Naive thymus-derived CD8-positive, alpha-beta T cell (primary cell): ENCODE measurements at places on chromosomes 7 and 10.

GRCh38 chr10:113435881-113436280, 117.0 kb upstream of the HABP2 start:
- no peak for DNase-seq

- no peak for DNase-seq
Measured at GRCh38 chr7:55348502-55348901, 16.6 kb upstream of the LANCL2 start.

DNA sequence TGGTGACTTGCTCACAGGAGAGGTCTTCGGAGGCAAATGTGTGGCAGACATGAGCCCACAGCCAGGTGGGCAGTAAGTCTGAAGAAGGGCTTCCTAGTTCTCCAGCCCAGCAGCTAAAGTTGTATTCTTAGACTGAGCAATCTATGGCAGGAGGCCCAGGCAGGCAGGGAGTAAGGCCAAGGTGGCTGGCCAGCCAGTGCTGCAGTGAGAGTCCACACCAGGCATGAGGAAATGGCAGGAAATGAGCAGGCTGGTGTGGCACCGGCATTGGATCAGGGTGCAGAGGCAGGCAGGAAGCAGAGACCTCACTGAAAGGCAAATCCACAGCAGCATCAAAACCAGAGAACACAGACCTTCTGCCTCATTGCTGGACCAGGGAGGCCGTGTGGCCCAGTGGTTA, 84.6 kb upstream of the PDE1C start:
- no peak for DNase-seq

DNA sequence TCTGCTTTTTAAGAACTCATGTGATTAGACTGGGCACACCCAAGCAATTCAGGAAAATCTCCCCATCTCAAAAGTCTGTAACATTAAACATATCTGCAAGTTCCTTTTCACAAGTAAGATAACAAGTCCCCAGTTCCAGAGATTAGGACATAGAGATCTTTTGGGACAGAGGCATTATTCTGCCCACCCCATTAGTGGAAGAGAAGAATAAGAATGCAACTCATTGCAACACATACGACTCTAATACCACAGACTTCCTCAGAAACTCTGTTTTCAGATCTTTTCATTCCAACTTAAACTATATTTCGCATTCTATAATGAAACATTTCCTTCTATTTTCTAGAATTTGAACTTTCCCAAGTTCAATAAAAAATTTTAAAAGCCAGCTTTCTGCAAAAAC, 137.7 kb downstream of the SEMA3C start:
- no peak for DNase-seq

DNA sequence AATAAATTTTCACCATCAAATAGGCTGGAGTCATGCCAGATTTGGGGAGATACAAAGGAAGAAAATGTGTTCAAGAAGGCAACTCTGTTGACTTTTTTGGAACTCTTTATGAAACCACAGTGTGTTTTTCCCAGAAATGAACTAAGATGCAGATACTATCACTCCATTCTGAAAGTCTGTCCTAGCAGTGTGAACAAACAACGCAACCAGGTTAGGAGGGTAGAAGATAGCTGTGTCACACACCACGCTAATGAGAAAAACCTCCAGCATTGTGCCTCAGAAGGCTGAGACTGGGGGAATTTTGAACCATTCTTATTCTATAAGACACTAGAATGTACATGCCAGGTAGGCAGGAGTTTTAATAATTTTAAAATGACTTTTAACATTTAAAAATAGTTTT, 15.9 kb upstream of the ATP6V0A4 start:
- no peak for DNase-seq

GRCh38 chr7:127935847-127936376, 95.3 kb downstream of the LRRC4 start:
- DNase-seq, result no peak
